ENCODE measurements at places on chromosomes 4 and X. TPM values are rescaled to one million over a fixed set of nuclear protein-coding genes. Genes with fewer than 3 reads are reported as not detected.

Gene SCML1
- total RNA-seq, result 4.6 TPM

- DNase-seq, result no peak
Measured at GRCh38 chrX:41055740-41056139, 29.5 kb upstream of the USP9X start.

Gene ARHGAP36
- 0.42 TPM for total RNA-seq

DNA sequence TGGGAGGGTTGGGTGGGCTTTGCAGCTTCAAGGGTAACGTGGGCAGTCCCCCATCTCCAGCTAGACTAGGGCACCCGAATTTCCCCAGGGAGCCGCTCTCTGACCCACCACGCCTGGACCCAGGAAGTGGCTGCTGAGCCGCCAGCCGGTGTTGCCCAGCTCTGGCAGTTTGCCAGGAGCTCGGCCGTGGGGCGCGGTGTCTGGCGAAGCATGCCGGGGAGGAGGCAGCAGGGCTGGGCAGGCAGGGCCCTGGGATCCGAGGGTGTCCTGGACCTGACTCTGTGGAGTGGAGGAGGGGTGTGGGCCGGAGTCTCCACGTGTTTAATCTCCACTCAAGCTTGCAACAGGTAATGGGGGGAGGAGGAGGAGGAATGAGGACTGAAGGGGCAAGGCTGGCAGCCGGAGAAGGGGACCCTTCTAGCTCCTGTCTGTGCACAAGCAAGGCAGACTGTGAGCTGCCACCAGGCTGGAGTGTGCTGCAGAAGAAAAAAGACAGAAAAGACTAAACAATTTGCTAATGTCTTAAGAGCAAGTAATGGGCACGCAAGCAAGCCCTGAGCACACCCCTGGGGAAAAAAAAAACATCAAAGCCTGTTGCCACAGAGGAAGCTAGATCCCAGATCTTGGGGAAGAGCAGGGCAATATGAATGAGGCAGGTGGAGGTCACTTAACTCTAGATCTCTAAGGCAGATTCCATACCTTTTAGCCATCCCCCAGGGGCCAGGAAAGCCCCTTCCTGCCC lies 2.4 kb downstream of the LONRF3 start:
- no peak for DNase-seq

DNA sequence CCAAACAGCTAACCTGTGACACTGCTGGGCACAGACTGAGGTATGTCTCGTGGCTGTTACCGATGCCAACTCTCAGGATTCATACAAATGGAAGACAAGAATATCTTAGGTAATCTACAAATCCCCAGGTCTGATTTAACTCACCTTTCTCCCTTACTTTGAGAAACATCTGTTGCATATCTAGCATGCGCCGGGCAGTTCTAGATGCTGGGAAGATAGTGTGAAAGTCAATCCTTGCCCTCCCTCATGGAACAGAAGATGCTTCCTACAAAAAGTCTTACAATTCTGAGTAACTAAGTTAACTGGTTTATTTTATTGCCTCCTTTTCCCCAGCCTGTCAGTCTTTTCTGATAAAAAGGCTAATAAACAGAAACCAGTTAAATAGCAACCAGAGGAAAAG lies 212.2 kb upstream of the FAT1 start:
- no peak for DNase-seq

Gene MAML3
- total RNA-seq, result 44.4 TPM

Gene KLHL4
- 0.74 TPM for total RNA-seq

- DNase-seq, result peak; percentile 38
Measured at GRCh38 chr4:15654593-15655222, 449 bp downstream of the FBXL5 start.

DNA sequence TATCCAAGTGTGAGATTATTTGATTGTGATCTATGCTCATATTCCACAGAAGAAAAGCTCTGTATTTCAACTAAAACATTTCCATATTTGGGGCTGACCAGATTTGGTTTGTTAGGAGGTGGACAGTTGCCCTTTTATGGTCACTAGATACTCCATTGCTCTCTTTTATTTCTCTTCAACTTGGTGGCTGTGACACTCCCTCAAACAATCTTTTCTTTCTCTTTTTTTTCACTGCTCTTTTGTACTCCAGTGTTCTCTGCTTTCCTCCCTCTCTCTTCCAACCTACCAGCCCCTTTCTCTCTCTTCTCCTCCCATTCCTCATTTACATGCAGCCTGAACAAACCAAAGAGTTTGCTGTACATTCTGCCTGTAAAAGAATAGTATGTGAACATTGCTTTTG lies 48.8 kb downstream of the RBPJ start:
- DNase-seq, result no peak

- DNase-seq, result no peak
Measured at GRCh38 chr4:153780221-153780620, 8.7 kb downstream of the SFRP2 start.

DNA sequence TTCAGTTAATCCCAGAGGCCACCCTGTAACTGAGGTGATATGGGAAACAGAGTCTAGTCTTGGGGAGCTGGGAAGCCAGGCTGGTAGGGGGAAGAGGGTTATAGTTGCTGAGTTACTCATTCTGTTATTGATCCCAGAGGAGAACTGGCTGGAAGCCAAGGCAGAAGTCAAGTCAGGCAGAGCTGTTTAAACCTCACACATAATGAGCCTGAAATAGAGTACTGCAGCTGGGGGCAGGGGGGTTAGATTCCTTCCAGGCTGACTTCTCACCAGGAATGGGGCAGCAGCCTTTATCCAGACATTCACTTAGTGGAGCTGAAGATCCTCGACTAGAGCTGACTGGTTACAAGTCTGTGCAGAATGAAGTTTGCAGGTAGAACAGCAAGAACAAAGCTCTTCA lies 144.9 kb downstream of the C4orf33 start:
- no peak for DNase-seq

GRCh38 chr4:4810092-4810774 lies 49.2 kb upstream of the MSX1 start:
- no peak for DNase-seq

DNA sequence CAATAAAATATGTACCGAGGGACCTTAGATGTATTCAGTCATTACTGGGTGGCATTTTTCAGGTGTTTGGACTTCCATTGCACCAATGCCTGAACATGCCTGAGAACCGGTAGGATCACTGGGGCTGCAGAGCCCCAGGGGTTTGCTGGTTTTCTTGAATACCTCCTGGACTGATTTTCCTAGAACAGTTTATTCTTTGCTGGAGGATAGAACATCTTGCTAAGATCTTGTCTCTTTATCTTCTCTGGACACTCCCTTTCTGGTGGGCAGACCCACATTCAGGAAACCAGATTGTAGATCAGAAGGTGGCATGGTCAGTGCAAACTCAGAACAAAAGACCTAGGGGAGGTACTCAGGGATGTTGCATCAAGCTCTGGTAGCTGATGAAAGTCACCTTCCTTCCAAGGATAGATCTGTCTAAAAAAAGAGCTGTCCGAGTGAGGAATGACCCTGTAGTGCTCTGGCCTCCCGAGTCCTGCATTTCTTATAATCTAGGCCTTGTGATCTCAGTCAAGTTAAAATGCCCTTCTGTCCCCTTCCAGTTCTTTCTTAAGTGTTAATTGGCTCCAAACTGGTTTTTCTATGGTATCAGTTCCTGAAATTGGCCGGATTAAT lies 84.8 kb downstream of the CLDN34 start:
- no peak for DNase-seq

Gene CCDC160
- total RNA-seq, result 2.7 TPM

DNA sequence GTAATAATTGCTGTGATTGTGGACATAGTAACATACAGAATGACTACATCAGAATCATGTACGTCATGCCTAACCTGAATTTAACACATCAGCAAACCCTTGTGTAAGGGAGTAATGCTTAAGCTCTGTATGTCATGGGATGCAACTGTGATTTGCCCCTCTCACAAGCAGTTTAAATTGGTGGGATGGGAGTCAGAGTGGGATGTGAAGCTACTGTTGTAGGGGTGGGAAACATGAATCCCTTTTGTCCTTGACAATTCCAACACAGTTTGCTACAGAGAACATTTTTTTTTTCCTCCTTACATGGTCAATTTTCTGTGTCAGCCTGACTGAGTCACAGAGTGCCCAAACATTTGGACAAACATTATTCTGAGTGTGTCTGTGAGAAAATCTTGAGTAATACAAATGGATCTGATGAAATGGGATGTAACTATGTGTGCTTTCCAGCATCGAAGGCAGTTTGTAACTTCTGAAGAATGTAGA lies 392.8 kb downstream of the GPM6A start:
- DNase-seq, result no peak

GRCh38 chr4:21827575-21827974 lies 121.0 kb downstream of the KCNIP4 start:
- no peak for DNase-seq

GRCh38 chr4:84362896-84363655 lies 136.0 kb downstream of the NKX6-1 start:
- DNase-seq, result no peak

Gene SSX4B
- total RNA-seq, result not detected

Gene SCRG1
- not detected for total RNA-seq

GRCh38 chr4:101232074-101232776 lies 115.1 kb downstream of the PPP3CA start:
- no peak for DNase-seq

DNA sequence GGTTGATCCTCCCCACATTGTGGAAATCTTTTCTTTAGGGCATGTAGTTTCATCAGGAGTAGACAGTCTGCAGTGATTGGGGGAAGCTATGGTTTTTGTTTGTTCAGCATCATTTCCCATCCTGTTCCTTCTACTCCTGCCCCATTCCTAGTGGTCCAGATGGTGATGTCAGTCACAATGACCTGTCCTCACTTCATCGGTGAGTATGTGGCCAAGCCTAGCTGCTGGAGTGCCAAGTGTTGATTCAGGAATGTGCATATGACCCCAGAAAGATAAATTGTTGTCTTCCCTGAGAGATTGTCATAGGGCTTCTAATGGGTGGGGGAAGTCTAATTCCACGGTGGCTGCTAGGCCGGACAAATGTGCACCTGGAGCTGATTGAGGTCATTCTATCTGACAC lies 130.6 kb upstream of the FAT1 start:
- no peak for DNase-seq

- no peak for DNase-seq
Measured at GRCh38 chr4:133149932-133150471, 908 bp downstream of the PCDH10 start.

Gene DCAF4L1
- 0.20 TPM for total RNA-seq

Gene NMU
- 1.7 TPM for total RNA-seq

Gene IL21
- not detected for total RNA-seq

Measured in progenitor cell of endocrine pancreas (in vitro differentiated cells).